ENCODE measurements at places on chromosomes 2 and 18.
A peak's percentile ranks its signal among the peaks of the same experiment; 100 is the strongest.

- DNase-seq = no peak
Measured at GRCh38 chr2:112757265-112757664, 7.1 kb downstream of the CKAP2L start.

GRCh38 chr2:8573234-8573941, 108.5 kb upstream of the ID2 start:
- DNase-seq = peak; percentile 90

- no peak for DNase-seq
Measured at GRCh38 chr2:38598991-38599295, 3.8 kb downstream of the HNRNPLL start.

- no peak for DNase-seq
Measured at GRCh38 chr2:101476605-101477208, 1.8 kb upstream of the RFX8 start.

GRCh38 chr2:8761529-8762164, 75.8 kb downstream of the KIDINS220 start:
- DNase-seq = peak; percentile 52

GRCh38 chr2:26573241-26573925, 67.8 kb downstream of the CIB4 start:
- DNase-seq = no peak

DNA sequence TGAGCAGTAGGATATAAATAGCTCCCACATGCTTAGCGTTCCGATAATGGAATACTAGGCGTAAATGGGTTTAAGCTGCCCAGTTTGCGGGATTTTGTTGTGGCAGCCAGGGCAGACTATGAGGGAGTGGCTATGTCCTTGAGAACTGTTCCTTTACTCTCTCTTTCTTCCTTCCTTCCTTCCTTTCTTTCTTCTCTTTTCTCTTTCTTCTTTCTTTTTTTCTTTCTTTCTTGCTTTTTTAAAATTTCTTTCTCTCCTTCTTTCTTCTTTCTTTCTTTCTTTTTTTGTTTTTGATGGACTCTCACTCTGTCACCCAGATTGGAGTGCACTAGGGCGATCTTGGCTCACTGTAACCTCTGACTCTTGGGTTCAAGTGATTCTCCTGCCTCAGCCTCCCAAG, 9.1 kb upstream of the PRELID3A start:
- no peak for DNase-seq

- no peak for DNase-seq
Measured at GRCh38 chr18:49230326-49230725, 230.1 kb downstream of the DYM start.

DNA sequence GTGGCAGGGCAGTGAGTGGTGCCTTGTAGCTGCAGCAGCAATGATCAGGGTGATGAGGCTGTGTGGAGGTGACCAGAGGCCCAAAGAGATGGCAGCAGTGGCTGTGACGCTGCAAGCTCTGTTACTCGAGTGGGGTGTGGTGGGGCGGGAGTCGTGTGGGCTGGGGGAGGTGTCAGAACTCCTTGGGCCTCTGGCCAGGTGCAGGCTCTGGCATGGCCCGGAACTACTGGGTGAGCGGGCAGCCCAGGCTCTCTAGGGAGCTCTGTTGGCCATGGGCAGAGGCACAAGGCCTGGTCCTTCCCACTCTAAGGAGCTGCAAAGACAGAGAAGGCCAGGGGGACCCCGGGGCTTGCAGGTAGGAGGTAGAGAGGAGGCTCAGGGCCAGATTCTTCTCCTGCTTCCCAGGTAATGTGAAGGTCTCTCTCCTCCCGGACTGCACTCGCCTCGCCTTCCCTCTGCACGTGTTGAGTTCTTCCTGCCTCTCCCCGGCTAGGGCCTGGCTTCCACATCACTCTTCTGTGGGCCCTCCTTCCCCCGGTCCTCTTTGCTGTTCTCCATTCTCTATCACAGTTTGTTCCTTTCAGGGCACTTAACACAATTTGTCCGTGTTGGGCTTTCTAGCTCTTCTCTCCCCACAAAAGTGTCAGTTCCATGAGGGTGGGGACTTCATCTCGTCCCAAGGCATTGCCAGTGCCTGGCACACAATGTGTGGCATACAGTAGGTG, 114.8 kb downstream of the MCFD2 start:
- DNase-seq = no peak

GRCh38 chr2:3305952-3306351, 71.7 kb downstream of the EIPR1 start:
- DNase-seq = peak; percentile 56

DNA sequence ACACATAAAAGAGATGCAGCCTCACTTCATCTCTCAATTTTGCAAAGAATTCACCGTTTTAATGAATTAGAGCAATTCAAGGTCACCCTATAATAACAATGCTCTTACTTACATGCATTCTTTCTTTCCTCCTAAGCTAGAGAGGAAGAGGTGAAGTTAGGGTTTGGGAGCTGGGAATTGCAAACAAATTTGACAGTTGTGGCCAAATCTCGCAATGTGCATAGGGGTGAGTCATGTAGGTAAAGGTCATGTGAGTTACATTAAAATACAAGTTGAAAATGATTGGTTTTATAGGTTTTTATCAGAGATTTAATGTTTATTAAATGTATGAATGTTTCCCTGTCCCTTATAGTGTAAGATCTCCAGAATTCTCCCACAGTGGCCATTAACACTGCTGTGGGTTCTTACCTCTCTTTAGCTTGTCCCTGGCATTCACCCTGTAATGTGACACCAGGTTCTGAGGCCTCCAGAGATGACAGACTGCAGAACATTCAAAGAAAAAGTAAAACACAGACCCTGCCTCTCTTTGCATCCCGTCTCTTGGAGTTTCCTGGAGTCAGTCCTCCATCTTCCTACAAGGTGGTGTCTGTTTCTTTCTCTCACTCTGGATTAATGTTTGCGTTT, 53.7 kb upstream of the LGALSL start:
- DNase-seq = no peak

GRCh38 chr2:120771781-120772208, 36.1 kb downstream of the GLI2 start:
- DNase-seq = no peak

- DNase-seq = no peak
Measured at GRCh38 chr18:62678847-62679485, 36.4 kb upstream of the PHLPP1 start.

- DNase-seq = no peak
Measured at GRCh38 chr2:214781226-214781625, 28.3 kb downstream of the BARD1 start.

DNA sequence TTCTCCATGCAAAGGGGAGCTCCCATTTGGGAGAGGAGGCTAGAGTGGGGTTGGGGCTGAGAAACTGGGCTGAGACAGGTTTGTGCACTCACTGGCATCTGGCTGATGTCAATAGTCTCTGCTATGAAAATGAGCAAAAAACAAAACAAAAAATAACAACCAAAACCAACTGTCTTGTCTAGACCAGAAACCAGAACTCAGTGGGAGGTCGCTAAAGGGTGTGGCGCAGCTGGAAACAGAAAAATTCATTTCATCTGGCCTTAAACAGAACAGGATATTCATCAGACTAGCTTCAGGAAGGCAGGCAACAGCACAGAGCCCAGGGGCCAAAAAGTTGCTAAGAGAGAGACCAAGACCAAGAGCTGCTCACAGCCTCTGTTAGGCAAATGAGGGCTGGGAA, 126.1 kb downstream of the THNSL2 start:
- DNase-seq = no peak

DNA sequence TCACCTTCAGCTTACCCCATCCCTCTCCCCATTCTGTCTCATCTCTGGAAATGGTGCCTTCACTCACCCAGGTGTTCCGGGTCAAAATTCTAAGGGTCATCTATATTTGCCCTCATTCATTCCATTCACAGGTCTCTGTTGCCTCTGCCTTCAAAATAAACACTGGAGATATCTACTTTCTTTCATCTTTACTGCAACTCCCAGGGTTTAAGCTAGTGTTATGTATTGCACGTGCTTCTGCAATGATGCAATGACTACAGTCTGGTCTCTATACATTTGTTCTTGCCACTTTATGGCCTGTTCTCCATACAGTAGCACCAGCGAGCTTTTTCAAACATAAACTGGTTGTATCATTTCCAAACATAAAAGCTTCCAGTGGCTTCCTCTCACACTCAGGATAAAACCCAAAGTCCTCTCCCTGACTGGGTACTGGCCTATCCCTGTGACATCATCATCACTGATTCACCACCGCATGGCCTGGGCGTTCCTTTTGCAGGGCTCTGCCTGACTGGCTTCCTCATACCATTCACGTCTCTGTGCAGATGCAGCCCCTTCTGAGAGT, 14.3 kb downstream of the DSG2 start:
- no peak for DNase-seq

DNA sequence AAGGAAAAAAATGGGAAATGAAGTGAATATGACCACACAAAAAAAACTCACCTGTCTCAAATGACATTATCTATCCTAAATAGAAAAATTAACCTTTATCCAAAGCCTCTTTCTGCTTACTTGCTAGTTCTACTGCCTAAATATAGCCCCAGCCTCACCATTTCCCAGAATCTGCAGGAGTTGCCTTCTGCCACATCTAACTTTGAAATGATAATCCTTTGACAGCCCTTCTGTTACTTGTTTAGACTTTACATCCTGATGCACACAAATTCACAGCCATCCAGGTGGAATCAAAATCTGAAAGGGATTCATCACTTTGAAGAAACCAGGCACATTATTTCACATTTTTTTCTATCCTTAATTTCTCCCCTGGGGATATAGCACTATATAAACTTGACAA, 1356.2 kb upstream of the NXPH2 start:
- DNase-seq = no peak

GRCh38 chr18:2939317-2939716, 73.6 kb downstream of the LPIN2 start:
- DNase-seq = no peak
